ENCODE measurements at places on chromosomes 4 and X.

GRCh38 chrX:125826080-125826479 lies 340.0 kb downstream of the DCAF12L2 start:
- no peak for DNase-seq

DNA sequence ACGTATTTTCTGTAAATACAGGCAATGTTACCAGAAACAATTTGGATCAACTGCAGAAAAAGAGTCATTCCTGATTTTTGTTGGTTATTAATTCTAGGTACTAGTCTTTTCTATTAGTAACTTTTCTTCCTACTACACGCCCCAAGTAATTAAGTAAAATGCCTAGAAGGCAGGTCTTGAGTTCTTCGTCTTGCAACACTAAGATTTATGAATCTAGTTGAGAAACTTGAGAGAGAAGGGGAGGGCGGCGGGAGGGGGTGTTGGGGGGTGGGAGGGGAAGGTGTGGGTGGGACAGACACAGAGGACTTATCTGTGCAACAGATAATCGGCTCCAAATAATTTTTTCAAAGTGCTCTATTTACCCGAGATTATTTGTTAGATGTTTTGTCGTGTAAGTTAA lies 3.0 kb downstream of the RAP2C start:
- no peak for DNase-seq

DNA sequence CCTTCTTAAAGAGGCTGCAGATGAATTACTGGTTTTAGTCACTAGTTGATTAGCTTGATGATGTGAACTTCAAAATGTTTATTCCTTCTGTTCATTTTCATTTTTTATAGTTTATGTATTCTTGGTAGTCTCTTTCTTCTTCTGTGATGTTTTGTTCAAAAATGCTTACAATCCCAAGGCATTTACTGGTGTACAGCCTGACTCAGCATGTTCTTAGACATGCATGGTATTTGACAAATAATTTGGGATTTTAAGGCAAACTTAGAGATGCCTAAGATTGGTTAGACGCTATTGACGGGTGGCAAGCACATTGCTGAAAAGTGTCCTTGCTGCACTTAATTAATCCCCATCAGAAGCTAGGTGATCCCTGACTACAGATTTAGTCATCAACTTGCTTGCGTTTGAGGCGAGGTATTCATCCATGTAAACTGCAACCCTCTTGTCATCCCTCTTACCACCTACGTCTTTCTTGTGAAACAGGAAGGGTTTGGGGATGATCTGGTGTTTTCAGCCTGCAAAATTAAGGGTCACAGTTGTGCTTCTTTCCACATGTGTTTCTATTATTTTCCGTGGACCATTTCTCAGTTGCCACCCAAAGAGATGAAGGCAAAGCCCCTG lies 331.8 kb downstream of the DKK2 start:
- no peak for DNase-seq

- no peak for DNase-seq
These were observed 644 bp upstream of the EBP start for GRCh38 chrX:48520976-48521352.

DNA sequence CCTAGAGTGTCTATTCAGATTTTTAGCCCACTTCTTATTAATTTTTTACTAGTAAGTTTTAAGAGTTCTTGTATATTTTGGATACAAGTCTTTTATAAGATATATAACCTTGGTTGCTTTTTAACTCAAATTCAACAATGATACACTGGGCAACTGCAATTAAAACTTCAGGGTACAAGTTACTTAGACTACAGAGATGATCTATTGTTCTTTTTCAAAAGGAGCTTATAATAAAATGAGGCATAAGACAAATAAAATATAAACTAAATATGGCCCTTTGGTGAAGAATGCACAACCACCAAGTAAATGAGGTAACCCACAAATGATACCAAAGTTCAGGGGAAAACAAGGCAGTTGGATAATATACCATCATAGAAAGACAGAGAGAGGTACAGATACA lies 37.6 kb upstream of the CXCL6 start:
- DNase-seq = no peak

DNA sequence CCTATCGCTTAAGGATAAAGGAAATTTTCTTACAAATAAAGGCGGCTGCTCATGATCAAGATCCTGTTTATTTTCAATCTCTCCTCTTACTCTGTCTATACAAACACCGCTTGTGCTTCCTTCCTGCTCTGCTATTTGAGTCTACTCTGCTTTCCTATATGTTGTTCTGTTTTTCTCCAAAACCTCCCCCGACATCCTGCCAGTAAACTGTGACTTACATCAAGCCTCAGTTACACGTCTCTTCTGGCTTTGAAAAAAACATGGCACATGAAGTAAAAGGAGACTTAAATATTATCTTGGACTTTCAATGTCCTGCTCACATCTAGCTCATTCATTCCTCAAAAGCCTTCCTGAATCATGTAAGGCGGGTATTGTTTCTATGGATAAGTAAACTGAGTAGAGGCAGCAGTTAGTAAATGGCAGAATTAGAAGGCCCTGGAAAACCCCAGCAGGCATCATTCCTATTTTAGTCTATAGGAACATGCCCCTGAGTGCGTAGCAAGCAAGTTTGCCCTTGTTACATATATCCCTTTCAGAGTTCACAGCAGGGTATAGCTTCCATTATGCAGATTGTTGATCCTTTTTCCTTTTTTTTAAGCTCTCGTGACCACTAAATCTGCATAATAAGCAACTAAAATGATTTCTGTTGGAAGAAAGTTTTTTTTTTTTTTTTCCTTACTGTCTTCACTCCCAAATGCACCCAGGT lies 280.1 kb downstream of the RAPGEF2 start:
- DNase-seq = no peak

- no peak for DNase-seq
These were observed 1.7 kb upstream of the CXCR3 start for GRCh38 chrX:71619986-71620385.

DNA sequence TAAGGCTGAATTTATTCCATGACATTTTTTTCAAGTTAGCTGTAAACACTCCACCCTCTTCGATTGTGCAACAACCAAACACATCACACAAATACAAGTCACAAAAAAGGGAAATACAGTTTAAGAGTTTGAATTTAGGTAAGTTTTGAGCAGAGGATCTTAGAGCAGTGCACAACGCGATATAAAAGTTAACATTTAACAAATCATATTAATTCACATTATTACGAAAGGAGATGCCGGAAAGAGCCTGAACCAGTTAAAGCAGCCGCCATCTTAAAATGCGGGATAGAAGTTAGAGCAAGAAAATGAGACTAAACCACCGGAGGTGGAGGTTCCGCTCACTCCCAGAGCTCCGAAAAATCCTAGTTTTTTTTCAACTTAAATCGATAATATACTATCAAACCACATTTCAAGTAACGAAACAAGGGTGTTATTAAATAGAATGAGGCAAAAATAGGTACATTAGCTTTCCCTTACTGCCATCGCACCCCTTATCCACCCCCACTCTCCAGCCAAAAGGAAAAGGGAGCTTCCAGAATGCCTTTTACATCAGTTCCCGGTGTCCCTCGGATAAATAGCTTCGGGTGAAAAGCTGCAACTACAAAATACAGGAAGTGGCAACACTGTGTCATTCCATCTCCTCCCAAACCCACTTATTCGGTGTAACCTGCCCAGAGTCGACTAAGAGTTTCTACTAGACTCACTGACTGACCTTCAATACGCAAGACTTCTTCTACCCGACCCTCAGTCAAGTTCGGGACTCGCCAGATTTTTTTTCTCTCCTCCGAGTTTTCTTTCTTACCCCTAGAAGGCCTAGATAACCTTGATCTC lies 1.9 kb downstream of the UBE2D3 start:
- DNase-seq = no peak

DNA sequence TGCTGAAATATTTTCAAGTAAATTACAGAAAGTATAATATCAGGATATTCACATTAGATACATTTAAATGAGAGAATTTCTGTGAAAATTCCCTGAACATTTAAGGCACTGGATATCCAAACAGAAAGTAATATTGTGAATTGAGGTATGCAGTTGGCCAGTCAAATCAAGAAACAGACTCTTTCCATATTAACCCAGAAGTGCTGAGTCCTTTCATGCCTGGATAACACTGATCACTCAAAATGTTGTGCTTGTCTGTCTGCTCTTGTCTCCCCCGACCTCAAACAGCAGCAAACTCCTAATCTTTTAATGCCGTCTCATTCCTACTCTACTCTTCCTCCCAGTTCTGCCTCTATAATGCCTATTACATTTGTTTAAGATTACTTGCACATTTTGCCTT lies 51.2 kb downstream of the TBC1D9 start:
- no peak for DNase-seq

GRCh38 chr4:41394481-41394894 lies 137.8 kb downstream of the UCHL1 start:
- no peak for DNase-seq

DNA sequence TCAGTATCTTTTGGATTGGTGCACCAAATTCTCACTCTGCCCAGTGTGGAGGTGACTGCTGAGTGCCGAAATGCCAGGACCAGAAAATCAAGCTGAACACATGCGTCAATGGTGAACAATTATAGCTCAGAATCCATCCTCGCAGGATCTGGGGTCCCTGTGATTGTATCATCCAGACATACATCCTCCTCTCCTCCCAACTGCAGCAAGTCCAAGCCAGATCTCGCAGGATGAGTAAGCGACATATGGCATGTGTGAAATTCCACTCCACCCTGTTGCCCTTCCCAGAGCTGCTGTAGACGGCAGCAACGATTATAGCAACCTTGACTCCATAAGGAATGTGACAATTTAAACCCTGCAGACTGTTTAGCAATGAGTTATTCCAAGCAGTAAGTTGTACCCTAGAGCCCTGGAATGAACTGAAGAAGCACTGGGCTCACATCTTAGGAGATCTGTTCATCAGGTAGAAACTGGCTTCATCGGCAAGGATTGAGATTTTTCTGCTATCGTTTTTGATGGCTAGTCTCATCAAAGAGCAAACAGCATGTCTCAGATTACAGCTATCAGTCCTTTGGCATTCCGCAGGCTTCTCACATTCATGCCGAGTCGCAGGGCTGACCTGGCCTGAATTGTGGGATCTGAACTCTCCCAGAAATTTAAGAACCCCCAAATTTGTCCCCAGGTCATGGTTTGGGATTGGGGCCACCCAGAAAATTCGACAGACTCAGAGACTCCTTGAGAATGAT lies 35.5 kb upstream of the SORBS2 start:
- no peak for DNase-seq

GRCh38 chr4:86521373-86521969 lies 72.6 kb upstream of the PTPN13 start:
- no peak for DNase-seq

DNA sequence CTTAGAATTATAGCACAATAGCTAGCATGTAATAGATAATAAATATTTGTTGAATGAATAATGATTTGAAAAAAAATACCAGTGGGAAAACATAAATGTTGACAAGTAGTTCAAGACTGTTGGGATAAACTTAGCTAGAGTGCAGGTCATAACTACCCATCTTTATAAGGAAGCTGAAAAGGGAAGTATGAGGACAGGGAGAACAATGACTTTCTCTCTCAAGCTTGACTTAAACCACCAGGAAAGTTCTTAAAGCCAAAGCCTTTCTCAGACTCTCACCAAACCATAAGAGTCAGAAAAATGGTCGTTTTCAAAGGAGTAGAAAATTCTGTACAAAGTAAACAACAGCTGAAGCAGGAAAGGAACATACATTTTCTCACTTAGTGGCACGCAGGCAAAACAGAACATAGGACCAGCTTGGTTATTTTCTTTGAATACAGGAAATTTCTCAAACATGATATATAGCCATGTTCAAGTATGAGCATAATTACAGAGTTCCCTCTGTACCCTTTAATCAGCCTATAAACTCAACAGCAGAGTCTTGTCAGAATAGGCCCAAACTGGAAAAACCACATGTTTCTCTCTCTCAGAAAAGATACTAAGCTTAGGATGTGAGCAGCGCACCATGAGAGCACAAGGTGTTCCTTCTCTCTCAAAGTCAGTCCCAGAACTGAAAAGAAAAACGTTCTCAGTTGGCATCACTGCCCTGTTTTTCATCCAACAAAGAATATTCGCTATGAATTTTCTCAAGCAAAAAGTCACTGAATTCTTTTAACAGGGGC lies 28.7 kb downstream of the MAPK10 start:
- no peak for DNase-seq

- no peak for DNase-seq
These were observed 202.0 kb downstream of the HS6ST2 start for GRCh38 chrX:132756439-132756838.

- DNase-seq = no peak
These were observed 85.6 kb downstream of the ANTXR2 start for GRCh38 chr4:79987401-79987800.

DNA sequence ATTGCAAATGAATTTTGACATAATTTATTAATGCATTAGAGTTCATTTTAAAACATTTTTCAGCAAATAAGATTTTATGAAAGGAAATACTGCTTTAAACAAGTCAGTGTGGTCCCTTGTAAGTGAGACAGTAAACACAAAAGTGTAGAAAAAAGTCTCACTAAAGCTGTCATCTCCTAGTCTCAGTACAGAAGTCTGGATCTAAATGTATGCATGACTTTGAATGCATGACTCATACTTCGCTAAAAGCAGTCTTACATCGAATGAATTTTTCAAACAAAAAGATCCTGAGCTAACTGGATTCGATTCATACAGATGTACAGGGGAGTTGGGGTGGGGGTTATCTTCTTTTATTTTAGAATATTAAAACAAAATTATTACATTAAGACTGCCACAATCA lies 207.4 kb upstream of the VCX start:
- DNase-seq = no peak

DNA sequence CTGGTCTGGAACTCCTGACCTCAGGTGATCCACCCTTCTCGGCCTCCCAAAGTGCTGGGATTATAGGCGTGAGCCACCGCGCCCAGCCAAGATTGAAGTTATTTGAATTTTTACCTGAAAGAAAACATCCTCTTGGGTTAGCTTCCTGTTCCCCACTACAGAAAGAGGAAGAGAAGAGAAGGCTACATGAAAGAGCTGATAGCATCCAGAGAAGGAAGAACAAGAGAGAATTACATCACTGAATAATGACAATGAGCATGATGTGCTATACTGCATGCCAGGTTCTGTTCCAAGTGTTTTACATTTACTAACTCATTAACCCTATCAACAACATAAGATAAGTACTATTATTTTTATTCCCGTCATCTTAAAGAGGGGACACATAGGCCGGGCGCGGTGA lies 11.5 kb upstream of the TBC1D1 start:
- no peak for DNase-seq

DNA sequence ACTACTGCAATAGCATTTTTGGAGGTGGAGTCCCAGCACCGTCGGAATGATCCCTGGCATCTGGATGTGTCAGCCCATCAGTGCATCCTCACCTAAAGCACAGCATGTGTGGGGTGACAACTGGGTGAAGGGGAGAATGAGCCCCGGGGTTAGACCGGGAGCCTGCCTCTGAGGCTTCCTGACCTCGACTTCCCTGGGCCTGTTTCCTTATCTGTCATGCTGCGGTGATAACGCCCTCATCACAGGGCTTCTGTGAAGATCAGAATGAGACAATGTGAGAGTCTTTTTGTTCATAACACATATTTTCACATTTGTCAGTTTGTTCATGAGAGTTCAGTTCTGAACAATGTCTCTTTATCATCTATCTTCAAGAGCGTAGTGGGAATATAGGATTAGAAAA lies 31.1 kb upstream of the PDLIM3 start:
- no peak for DNase-seq

- no peak for DNase-seq
These were observed 279.0 kb downstream of the ANKRD50 start for GRCh38 chr4:124433500-124433899.

All from GOT3 (cell line).